Ureter (tissue), 1 donor: ENCODE measurements at places on chromosomes 2 and 18.

DNA sequence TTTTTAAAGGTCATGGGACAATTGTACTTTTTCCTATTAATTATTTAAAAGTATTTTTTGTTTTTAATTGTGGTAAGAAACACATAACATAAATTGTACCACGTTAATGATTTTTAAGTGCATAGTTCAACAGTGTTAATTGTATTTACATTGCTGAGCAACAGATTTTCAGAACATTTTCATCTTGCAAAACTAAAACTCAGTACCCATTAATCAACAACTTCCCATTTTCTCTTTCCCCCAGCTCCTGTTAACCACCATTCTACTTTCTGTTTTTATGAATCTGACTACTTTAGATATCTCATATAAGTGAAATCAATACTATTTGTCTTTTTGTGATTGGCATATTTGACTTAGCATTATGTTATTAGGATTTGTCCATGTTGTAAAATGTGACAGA, 483.9 kb upstream of the ZNF804A start:
- no peak for DNase-seq

DNA sequence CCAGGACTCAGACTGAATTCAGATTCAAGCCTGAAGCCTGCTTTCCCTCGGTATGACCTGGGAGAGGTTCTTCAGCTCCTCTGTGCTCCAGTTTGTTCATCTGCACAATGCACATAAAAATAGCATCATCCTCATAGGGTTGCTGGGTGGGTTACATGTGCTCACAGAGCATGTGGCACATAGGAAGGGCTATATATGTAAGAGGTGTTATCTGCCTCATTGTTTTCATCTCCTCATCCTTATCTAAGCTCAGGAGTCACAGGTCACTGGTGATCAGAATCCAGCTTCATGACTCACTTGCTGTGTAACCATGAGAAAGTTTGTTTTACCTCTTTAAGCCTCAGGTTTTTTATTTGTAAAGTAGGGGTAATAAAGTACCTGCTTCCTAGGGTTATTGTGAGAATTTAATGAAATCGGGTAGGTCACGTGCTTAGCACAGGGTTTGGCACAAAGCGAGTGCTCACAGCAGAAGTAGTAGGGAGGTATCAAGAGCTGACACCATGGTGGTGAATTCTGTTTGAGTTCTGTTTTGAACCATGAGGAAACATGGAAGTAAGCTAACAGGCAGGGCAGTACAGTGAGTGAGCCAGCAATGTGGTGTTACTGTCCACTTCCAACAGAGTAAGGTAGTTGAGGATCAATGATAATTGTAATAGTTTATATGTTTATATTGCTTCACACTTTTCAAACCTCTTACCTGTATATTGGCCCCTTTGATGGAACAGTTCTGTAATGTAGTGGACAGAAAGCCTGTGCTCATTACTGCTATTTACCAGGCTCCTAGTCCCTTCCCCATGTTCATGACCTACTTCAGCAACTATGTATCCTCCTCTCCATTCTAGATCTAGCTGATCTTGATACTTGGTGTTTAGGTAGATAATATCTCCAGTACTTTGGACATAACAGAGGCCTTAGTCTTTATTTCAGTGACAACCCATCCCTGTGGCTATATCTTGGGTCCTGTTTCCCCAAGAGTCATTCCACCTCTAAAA, 141.4 kb upstream of the LTBP1 start:
- DNase-seq = no peak

DNA sequence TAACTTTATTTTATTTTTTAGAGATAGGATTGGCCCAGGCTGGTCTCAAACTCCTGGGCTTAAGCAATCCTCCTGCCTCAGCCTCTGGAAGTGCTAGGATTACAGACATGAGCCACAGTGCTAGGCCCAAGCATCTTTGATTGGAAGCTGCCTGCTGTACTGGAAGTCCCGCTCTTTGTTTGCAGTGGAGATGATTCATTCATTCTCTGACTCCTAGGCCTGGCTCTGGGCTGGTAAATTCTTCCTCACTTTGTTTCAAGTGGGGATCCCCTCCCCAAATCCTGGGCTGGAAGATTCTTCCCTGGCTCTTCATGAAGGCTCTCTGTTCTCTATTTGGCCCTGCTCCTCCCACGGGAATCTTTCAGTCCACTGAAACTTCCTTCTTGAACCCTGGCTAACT, 81.9 kb downstream of the NEURL3 start:
- no peak for DNase-seq

GRCh38 chr18:76358774-76359173, 136.3 kb downstream of the ZNF516 start:
- no peak for DNase-seq

GRCh38 chr2:204849892-204850291, 304.6 kb downstream of the PARD3B start:
- no peak for DNase-seq

- DNase-seq = no peak
These were observed 11.8 kb downstream of the CHRNA1 start for GRCh38 chr2:174752403-174753037.

- no peak for DNase-seq
These were observed 2.0 kb downstream of the GMCL1 start for GRCh38 chr2:69831354-69831905.

GRCh38 chr18:24479371-24479770, 18.9 kb downstream of the HRH4 start:
- no peak for DNase-seq

GRCh38 chr18:76765649-76766048, 56.7 kb upstream of the ZNF236 start:
- no peak for DNase-seq

DNA sequence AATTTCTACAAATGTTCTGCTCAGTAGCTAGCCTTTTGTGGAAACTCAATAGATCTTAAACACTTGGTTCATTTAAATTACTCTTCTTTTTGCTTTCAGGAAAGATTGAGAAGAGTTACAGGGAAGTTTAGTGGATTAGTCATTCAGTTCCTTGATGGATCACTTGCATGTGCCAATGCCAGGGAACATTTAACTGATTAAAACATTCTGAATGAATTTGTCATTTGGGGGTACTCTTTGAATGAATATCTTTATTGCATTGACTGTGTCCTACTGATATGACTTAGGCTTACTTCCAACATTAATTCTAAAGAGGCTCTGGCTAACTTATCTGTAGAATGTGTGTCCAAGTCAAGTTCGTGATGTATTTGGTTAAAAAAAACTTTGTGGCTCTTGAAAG, 199.8 kb downstream of the PLCL1 start:
- no peak for DNase-seq

DNA sequence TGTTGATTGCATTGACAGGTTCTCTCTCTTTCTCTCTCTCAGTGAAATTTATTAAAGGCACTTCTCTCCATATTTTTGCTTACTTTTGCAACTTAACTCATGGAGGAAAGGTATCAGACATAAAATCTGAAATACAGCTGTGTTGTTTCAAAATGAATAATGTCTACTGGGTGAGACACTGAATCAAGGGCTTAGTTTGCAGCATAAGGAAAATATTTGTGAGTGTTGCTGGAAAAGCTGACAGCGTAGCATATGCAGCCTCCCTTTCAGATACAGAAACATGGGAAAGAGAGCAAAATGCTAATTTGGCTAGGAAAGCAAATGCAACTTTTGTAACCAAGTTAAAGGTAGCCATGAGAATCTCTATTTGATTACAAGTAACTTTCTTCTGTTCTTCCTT, 81.5 kb upstream of the COL3A1 start:
- DNase-seq = no peak

DNA sequence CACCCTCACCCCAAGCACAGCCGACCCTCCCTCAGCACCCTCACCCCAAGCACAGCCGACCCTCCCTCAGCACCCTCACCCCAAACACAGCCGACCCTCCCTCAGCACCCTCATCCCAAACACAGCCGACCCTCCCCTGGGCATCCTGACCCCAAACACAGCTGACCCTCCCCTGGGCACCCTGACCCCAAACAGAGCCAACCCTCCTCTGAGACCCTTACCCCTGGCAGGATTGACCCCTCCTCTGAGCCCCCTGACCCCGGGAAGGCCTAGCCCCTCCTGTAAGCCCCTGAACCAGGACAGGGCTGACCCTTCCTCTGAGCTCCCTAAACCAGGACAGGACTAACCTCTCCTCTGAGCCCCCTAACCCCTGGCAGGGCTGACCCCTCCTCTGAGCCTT, 84.4 kb upstream of the RAB6C start:
- peak; percentile 38 for DNase-seq

DNA sequence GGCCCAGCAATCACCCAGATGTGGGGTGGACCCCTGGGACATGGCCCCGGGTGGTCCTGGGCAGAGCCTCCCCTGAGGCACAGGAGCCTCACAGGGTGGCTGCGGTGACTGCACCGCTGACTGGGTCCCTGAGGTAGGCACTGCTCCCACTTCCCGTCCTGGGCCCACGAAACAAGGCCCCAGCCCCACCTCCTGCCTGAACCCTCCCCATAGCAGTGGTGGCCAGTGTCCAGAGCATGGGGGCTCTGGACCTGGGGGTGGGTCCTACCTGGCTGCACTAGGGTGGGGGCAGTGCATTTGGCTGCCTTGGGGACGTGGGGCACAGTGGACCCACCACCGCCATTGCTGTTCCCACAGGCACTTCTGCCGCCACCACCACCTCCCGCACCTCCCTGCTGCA, 39.4 kb downstream of the TDRD15 start:
- DNase-seq = no peak

- DNase-seq = no peak
These were observed 66.7 kb downstream of the TMEM18 start for GRCh38 chr2:610491-610890.

DNA sequence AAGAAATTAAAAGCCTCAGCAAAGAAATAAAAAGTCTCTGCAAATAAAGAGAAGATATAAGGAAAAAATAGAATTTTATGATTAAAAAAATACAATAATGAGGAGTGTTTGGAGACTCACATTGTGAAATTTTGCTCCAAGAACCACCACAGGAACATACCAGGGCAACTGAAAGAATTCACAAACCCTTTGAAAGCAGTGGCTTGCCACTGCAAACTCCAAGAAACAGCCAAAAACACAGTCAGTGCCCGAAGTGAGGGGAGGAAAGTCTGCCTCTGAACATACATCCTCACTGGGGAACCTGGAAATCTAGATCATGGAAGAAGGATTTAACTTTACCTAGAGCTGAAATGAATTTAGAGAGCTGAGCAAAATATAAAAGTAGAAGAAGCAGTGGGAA, 33.1 kb downstream of the EVA1A start:
- DNase-seq = no peak

- no peak for DNase-seq
These were observed 26.6 kb upstream of the ITGA4 start for GRCh38 chr2:181430406-181431118.

GRCh38 chr2:235513984-235514626, 20.3 kb downstream of the AGAP1 start:
- no peak for DNase-seq

DNA sequence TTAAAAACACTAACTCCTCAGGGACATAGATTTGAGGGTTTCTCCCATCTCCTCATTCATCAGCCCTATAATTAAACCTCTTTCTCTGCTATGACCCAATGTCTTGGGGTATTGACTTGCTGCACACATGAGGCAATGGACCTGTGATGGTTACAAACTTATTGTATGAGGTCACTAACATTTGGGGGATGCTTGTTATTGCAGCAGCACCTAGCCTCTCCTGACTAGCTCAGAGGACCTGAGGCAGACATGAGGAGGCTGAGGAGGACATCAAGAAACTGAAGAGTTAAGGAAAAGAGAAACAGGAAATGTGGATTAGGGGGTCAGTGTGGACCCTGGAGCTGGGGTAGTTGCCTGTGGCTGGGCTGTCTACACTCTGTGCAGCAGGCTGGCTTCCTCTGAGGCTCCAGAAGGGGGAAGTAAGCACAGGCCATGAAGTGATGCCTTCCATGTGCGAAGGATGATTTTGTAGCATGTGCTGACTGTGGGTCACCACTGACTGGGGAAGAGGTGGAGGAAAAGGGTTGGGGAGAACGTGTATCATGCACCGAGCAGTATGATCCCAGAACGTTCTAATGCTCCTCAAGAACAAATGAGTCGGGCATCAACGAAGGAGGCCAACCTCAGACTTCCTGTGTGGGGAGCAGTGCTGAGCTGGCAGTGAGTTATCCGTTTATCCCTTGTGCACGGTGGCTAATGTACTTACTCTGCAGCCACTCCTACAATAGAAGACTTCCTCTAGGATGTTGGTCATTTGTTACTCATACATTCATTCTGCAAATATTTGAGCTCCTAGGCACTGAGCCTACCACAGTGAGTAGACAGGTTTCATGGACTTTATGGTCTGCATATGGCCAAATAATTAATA, 42.1 kb upstream of the RFX8 start:
- no peak for DNase-seq

GRCh38 chr2:224127871-224128501, 88.9 kb upstream of the SERPINE2 start:
- DNase-seq = no peak

- DNase-seq = no peak
These were observed 154.3 kb downstream of the EIPR1 start for GRCh38 chr2:3223080-3223923.

GRCh38 chr2:175626796-175627195, 375.3 kb downstream of the LNPK start:
- DNase-seq = no peak

- DNase-seq = no peak
These were observed 23.8 kb downstream of the CD28 start for GRCh38 chr2:203730076-203730729.

DNA sequence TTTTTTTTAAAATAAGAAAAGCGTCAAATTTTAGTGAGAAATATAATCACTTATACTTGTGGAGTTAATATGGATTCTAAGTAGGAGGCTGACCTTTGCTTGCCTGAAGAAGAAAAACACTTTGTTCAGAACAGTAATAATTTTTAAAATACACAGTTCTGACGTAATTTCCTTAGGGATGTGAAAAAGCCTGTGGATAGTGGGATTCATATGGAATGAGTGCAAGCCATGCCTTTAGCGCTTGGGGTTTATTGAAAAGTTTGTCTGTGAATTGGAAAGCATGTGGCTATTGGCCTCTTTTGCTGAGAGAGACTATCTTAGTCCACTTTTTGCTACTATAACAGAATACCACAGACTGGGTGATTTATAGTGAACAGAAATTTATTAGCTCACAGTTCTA, 151.3 kb downstream of the CCDC85A start:
- no peak for DNase-seq

GRCh38 chr2:127985735-127986134, 42.1 kb downstream of the SAP130 start:
- DNase-seq = no peak

GRCh38 chr2:88903749-88904353, 212.4 kb downstream of the RPIA start:
- no peak for DNase-seq

DNA sequence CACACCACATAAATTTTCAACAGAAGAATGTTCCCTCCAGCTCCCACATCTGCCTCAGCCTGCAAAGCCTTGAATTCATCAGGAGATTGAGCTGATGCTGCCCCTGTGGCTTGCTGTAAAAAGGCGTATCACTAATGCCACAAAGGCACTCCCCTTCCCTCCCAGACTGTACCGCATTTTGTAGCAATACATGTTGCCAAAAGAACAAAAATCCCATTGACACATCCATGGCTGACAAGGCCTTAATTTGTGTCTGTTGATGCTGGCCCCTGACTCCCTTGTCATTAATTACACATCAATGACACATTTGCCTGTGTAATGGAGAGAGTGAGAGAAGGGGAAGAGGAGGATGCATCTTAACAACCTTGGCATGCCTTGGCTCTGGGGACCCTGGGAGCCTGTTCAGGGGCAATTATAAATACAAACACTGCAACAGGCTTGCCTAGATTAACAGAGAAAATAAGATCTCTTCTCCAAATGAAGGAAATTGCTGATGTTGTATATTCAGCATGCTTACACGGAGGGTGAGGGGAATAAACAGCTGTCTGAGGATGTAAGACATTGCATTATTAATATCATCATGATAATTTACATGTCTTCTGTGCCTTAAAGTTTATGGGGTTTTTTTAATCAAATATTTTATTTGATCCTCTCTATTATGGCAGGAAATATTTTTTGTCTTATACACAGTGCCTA, 264.0 kb downstream of the SUCLG1 start:
- DNase-seq = no peak
